Activated CD8-positive, alpha-beta memory T cell treated with anti-CD3 and anti-CD28 coated beads for 36 hours (primary cell): ENCODE measurements at places on chromosomes 16 and 17. TPM values are rescaled to one million over a fixed set of nuclear protein-coding genes. Genes with fewer than 3 reads are reported as not detected.

Gene SLC26A11
- total RNA-seq = 7.1 TPM

Gene MYH2
- not detected for total RNA-seq

Gene HYDIN
- not detected for total RNA-seq

Gene DPEP3
- 0.40 TPM for total RNA-seq

Gene MRM1
- 24.9 TPM for total RNA-seq

Gene TEX19
- total RNA-seq = not detected

Gene AGRP
- 0.25 TPM for total RNA-seq

Gene OTOP3
- not detected for total RNA-seq

Gene PNMT
- 0.23 TPM for total RNA-seq

Gene RUNDC3A
- 0.34 TPM for total RNA-seq

Gene CPPED1
- total RNA-seq = 6.0 TPM

Gene FOXC2
- not detected for total RNA-seq

Gene LRRC46
- total RNA-seq = 0.50 TPM

Gene KRT38
- total RNA-seq = not detected

Gene TM4SF5
- not detected for total RNA-seq

Gene CARD14
- total RNA-seq = not detected

Gene ATP2A3
- 112 TPM for total RNA-seq

Gene SDR42E2
- total RNA-seq = not detected

Gene SPATA33
- 14.4 TPM for total RNA-seq

Gene CA4
- not detected for total RNA-seq

Gene UBTF
- 170 TPM for total RNA-seq

Gene PYDC1
- not detected for total RNA-seq

Gene UBE2G1
- total RNA-seq = 69.5 TPM

Gene TPSB2
- not detected for total RNA-seq

Gene CCDC43
- 32.5 TPM for total RNA-seq

Gene TMEM98
- not detected for total RNA-seq

Gene PRRT2
- 0.67 TPM for total RNA-seq
